ENCODE measurements at places on chromosomes 13 and 19. TPM values are rescaled to one million over a fixed set of nuclear protein-coding genes. Genes with fewer than 3 reads are reported as not detected.

The SBK2 gene
- total RNA-seq = 14.1 TPM

The SPRYD7 gene
- 13.8 TPM for total RNA-seq

The NXNL1 gene
- not detected for total RNA-seq

DNA sequence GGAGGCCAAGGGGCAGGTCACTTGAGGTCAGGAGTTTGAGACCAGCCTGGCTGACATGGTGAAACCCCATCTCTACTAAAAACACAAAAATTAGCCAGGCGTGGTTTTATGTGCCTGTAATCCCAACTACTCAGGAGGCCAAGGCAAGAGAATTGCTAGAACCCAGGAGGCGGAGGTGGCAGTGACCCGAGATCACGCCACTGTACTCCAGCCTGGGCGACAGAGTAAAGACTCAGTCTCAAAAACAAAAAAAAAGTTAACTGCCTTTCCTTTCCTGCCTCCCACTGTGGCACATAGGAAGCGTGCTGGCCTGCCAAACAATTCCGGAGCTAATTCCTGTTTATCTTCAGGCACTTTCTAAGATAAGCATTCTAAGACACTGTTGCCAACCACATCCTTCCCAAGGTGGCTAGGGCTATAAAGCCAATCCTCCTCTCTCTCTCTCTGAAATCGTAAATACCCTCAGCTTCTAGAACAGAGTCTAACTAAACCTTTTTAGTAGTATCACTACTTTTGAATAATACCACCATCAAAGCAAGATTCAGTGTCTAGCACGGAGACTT is 21.6 kb downstream of the SLC25A30 start:
- H3K27ac ChIP-seq = peak overlapping the region; percentile 56
- no peak overlapping the region for H3K4me3 ChIP-seq
- no peak for DNase-seq
- no peaks in the 10 kb centered on the region for H3K27me3 ChIP-seq
- no peaks in the 10 kb centered on the region for H3K4me1 ChIP-seq
- no peaks in the 10 kb centered on the region for H3K36me3 ChIP-seq

GRCh38 chr19:55116232-55116858 is 1.1 kb downstream of the PPP1R12C start:
- H3K4me3 ChIP-seq = peak overlapping the region; percentile 100
- H3K36me3 ChIP-seq = no peaks in the 10 kb centered on the region
- DNase-seq = peak; percentile 67
- peaks cover 59% of the 10 kb centered on the region for H3K4me1 ChIP-seq

The LILRB2 gene
- total RNA-seq = 2.0 TPM

- H3K36me3 ChIP-seq = no peaks in the 10 kb centered on the region
- H3K4me3 ChIP-seq = no peak overlapping the region
- no peak overlapping the region for H3K27ac ChIP-seq
- H3K4me1 ChIP-seq = no peaks in the 10 kb centered on the region
- H3K27me3 ChIP-seq = no peaks in the 10 kb centered on the region
Measured at GRCh38 chr13:68417801-68418200, 1187.7 kb upstream of the PCDH9 start.

DNA sequence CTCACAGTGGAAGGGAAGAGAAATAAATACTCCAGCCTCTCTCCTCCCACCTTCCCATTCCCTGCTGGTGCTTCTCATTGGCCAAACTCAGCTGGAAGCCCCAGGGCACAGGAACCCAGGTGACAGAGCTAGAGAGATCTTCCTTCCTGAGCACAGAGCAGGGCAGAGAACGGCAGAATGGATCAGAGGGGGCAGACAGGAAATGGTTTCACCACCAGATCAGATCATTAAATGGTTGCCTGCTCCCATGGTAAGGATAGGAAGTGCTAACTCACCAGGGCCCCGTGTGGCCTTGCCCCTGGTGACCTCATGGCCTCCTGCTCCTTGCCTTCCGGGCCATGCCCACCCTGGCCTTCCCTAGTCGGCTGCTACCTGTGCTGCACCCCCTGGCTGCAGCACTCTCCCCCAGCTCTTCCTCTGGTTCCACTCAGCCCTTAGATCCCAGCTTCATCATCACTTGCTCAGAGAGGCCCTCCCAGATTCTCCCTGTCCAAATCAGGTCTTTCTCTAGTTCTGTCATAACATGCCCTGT is 108.7 kb downstream of the DPF1 start:
- no peak overlapping the region for H3K27ac ChIP-seq
- no peaks in the 10 kb centered on the region for H3K4me1 ChIP-seq
- no peak for DNase-seq
- no peak overlapping the region for H3K4me3 ChIP-seq
- no peaks in the 10 kb centered on the region for H3K27me3 ChIP-seq

The ERFL gene
- total RNA-seq = 0.12 TPM

DNA sequence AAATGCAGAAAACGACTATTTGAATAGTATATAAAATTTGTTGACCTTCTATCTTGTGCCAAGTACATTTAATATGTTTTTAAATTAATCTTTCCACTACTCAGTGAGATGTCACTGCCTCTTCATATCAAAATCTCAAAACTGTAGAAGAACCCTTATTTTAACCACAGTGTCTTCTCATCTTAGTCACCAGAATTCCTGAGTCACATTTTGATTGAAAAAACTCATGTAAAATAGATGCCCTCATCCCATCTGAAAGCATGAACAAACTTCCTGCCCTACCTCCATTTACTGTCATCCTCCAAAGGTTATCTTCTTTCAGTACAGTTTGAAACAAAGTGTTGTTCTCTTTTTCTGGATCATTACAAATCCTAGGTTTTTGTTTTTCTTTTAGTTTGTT is 1215.4 kb downstream of the PCDH9 start:
- no peak overlapping the region for H3K27ac ChIP-seq
- H3K36me3 ChIP-seq = no peaks in the 10 kb centered on the region
- DNase-seq = no peak
- H3K4me1 ChIP-seq = no peaks in the 10 kb centered on the region

The KCNN4 gene
- total RNA-seq = 0.64 TPM

- no peaks in the 10 kb centered on the region for H3K27me3 ChIP-seq
- no peak overlapping the region for H3K4me3 ChIP-seq
- H3K27ac ChIP-seq = peak overlapping the region; percentile 82
- peaks cover 50% of the 10 kb centered on the region for H3K4me1 ChIP-seq
- H3K36me3 ChIP-seq = no peaks in the 10 kb centered on the region
- peak; percentile 78 for DNase-seq
Measured at GRCh38 chr19:17346109-17346671, 8.8 kb downstream of the GTPBP3 start.

The FBN3 gene
- total RNA-seq = not detected

The EFNA2 gene
- not detected for total RNA-seq

The CCDC194 gene
- total RNA-seq = 0.50 TPM

The SHISA7 gene
- not detected for total RNA-seq

The FGF22 gene
- 0.30 TPM for total RNA-seq

DNA sequence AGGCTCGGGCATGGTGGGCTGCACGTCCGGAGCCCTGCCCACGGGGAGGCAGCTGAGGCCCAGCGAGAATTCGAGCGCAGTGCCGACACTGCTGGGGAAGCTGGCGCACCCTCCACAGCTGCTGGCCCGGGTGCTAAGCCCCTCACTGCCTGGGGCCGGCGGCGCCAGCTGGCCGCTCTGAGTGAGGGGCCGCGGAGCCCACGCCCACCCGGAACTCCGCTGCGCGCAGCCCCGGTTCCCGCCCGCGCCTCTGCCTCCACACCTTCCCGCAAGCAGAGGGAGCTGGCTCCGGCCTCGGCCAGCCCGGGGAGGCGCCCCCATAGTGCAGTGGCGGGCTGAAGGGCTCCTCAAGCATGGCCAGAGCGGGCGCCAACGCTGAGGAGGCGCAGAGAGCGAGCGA is 2080.4 kb downstream of the PCDH9 start:
- H3K27ac ChIP-seq = no peak overlapping the region
- H3K27me3 ChIP-seq = no peaks in the 10 kb centered on the region
- no peak overlapping the region for H3K4me3 ChIP-seq
- H3K4me1 ChIP-seq = no peaks in the 10 kb centered on the region
- H3K36me3 ChIP-seq = no peaks in the 10 kb centered on the region

DNA sequence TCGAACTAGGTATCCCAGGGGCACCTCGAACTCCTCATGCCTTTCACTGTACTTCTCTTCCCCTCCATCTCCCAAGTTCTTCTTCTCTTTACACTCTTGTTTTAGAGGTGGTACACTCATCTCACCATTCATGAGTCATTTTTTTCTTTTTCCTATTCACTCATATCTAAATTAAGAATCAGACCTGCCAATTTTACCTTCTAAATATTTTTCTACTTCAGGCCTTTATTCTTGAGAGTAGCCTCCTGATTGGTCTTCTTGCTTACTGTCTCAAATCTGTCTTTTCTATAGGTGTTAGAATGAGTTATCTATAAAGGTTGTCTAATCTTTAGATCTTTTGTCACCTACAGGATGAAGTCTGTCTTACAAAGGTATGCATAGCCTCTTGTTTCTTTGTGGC is 20.7 kb downstream of the TDRD3 start:
- no peak overlapping the region for H3K4me3 ChIP-seq
- H3K27ac ChIP-seq = no peak overlapping the region
- no peak for DNase-seq

DNA sequence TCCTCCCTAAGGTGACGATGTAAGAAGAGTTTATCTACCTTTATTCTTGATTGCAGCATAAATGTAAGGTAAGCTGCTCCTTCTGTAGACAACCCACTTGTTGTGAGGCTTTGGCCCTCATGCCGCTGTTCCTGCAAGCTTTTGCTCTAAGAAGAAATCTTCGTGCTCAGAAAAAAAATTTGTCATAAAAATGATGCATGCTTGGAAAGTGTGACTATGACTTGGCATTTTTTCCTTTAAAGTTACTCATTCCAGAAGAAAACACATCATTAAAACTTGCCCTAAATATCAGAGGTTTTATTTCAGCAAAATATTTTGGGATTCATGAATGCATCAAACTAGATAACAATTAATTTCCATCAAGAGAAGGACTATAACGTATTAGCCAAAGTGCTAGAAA is 39.8 kb downstream of the KCTD12 start:
- H3K27me3 ChIP-seq = no peaks in the 10 kb centered on the region
- no peak for DNase-seq
- no peak overlapping the region for H3K27ac ChIP-seq
- no peaks in the 10 kb centered on the region for H3K4me1 ChIP-seq
- no peaks in the 10 kb centered on the region for H3K36me3 ChIP-seq

The CYSLTR2 gene
- total RNA-seq = 3.7 TPM

GRCh38 chr13:112702986-112703379 is 13.1 kb downstream of the ATP11A start:
- no peaks in the 10 kb centered on the region for H3K27me3 ChIP-seq
- H3K27ac ChIP-seq = no peak overlapping the region
- peaks cover 4% of the 10 kb centered on the region for H3K4me1 ChIP-seq
- H3K4me3 ChIP-seq = no peak overlapping the region
- DNase-seq = no peak
- no peaks in the 10 kb centered on the region for H3K36me3 ChIP-seq

- H3K36me3 ChIP-seq = peaks cover 92% of the 10 kb centered on the region
- H3K4me1 ChIP-seq = peaks cover 2% of the 10 kb centered on the region
- H3K27ac ChIP-seq = no peak overlapping the region
- H3K4me3 ChIP-seq = no peak overlapping the region
- no peak for DNase-seq
Measured at GRCh38 chr13:110699148-110700145, 6.5 kb downstream of the CARS2 start.

The SOX1 gene
- total RNA-seq = not detected

The CDC42EP5 gene
- total RNA-seq = 22.8 TPM

DNA sequence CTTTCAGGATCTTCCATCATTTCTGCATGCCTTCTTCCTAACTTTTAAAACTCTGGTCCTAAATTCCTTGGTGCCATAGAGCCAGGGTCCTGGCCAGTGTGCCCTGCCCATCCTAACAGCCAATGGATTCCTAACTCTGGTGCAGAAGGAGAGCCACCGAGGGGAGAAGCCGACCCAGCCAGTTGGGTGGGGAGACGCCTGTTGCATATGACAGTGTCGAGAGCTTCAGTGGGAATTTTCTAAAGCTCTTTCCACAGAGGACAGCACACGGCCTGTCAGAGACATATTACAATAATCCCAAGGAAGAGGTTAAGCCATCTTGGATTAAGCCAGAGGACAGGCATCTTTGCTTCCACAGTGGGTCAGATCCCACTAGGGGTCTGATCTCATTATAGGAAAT is 180.4 kb downstream of the ZNF536 start:
- no peak overlapping the region for H3K27ac ChIP-seq
- H3K27me3 ChIP-seq = no peaks in the 10 kb centered on the region
- no peak overlapping the region for H3K4me3 ChIP-seq
- H3K4me1 ChIP-seq = no peaks in the 10 kb centered on the region
- DNase-seq = no peak
- no peaks in the 10 kb centered on the region for H3K36me3 ChIP-seq

The BEST2 gene
- total RNA-seq = not detected

Measured in heart right ventricle (tissue), 16 donors.